ENCODE measurements at places on chromosomes 1 and 21.

GRCh38 chr1:174819596-174819995 is 180.2 kb upstream of the CACYBP start:
- DNase-seq, result no peak

GRCh38 chr1:24186031-24186710 is 918 bp downstream of the IFNLR1 start:
- no peak for DNase-seq

DNA sequence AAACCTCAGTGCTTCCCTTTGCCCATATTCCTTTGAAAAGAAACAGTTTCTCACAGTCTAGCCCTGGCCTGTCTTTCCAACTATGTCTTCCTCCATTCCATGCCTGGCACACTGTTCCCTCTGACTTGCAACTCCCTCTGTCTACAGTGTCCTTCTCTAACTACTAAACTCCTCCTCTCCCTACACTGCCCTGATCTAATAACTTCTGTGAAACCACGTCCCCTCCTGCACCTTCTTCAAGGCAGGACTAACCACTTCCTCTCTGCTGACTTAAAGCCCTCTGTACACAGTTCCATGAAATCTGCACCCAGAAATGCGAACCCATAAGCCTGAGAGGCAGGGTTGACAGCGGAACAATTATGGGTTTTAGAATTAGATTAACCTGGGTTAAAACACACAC is 62.2 kb upstream of the ATP1B1 start:
- DNase-seq, result peak; percentile 2

GRCh38 chr1:219189952-219190351 is 16.3 kb downstream of the LYPLAL1 start:
- no peak for DNase-seq

DNA sequence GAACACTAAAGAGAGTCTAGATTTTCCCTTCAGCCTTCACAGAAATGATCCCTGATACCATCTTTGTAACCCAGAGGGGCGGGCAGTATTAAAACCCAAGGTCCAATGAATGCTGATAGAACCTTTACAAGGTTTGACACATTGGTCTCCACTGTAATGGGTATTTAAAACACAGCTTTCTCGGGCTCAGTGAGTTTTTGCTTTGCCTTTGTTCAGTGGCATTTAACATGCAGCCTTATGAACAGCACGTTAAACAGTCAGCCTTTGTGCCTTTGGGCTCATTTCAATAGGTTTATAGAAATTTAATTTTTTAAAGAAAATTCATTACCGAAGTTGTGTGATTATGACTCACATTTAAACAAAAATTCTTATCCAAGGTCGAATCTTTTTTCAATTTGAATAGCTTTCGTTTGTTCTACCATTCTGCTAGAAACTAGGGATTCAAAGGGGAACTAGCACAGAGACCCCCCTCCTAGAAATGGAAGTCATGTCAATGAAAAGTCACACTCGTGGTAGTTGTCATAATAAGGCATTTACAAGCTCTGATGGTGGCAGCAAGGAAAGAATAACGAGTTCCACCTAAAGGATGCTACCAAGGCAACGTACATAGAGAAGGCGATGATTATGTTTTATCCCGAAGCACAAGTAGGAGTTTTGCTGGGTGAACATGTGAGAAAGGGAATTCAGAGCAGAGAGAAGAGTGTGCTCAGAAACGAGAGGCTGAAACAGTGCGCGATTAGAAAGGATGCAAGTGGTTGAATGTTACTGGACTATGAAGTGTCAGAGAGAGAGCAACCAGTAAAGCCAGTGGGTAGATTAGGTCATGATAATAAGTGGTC is 66.2 kb downstream of the SGIP1 start:
- no peak for DNase-seq

- no peak for DNase-seq
Observed at GRCh38 chr1:38587766-38588165, 271.8 kb downstream of the RRAGC start.

- DNase-seq, result no peak
Observed at GRCh38 chr1:89254658-89255287, 17.9 kb downstream of the GBP5 start.

DNA sequence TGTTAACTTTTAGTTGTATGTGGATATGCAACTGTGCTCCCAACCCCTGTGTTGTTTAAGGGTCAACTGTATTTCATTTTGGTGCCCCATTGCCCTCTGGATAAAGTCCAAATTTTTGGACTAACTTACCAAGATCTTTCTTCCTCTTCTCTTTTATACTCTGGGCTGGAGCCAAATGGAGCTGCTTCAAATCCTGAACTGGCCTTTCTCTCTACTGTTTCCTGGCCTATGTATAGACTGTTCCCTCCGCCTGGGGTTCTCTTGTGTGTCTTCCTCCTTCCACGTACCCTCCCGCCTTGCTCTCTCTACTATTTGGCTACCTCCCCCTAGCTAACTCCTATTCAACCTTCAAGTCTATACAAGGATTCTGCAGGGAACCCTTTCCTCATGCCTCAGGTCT is 8.4 kb upstream of the CDC14A start:
- DNase-seq, result no peak

Data from stimulated activated CD8-positive, alpha-beta memory T cell treated with anti-CD3 and anti-CD28 coated beads, Interleukin-4, amount 100 ng/mL, for 24 hours (primary cell).